Stimulated activated CD8-positive, alpha-beta memory T cell treated with anti-CD3 and anti-CD28 coated beads, Interleukin-4, amount 100 ng/mL, for 4 hours (primary cell): ENCODE measurements at places on chromosomes 2 and 18.

DNA sequence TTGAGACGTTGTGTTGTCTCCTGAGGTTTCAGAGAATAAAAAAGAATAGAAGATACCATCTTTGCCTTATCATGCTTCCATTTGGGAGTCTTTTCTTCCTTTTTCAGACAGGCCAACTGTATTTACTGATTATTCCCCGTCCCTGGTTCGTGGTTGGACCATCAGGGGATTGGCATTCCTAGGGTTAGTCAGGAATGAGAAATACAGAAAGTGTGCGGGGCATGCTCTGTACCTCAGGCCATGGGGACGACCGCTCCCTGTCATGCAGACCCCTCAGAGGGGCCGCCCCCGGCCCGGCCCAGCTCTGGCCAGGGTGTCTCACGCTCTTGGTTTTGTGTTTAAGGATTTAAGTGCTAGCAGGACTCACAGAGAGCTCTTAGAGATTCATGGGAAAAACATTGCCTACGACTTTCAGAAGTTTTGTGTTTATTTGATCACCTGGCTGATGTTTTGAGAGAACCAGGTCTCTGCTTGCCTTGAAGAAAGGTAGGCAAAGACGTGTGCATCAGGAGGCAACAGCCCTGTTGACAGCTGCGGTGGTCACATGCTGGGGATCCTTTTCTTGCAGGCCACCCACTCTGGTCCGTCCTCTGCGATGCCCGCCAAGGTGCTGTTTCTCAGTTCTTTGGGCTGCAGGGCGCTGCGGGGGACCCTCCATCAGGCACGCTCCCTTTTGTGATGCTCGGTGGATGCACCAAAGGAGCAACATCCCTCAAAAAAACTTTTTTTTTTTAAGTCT lies 317.8 kb downstream of the AGAP1 start:
- no peak for DNase-seq

DNA sequence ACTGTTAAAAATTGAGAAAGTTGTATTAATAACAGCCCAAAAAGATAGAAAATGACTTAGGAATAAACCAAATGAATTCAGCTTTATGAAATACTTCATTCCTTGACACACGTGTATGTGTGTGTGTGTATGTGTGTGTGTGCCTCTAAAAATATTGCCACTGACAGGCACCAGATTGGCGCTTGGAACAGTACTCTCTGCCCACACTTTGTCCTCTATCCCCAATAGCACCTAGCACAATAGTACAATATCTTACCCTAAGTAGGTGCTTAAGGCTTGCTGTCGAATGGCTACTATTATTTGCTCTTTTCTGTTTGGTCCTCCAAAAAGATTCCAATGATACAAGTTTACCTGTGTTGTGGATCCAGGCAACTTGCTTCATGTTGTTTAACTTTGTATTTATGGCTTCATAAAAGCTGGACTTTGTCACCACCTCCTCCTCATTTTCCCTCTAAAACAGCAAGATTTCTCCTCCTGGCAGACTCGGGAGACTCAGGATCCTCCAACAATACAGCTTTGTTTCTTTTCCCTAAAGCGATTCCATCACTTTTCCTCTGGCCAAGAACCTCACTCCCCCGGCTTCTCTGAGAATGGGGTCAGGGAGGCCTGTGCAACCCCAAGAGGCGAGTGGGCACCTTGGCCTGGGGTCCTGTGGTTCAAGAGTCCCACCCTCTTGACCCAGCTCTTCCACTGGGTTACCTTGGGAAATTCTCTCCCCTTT lies 43.3 kb upstream of the LCLAT1 start:
- DNase-seq: no peak

- no peak for DNase-seq
These were observed 411.8 kb downstream of the FBXO15 start for GRCh38 chr18:73735836-73736235.

GRCh38 chr2:215883799-215884198 lies 129.6 kb downstream of the MREG start:
- DNase-seq: no peak

GRCh38 chr18:54169431-54170403 lies 54.8 kb downstream of the MBD2 start:
- no peak for DNase-seq

DNA sequence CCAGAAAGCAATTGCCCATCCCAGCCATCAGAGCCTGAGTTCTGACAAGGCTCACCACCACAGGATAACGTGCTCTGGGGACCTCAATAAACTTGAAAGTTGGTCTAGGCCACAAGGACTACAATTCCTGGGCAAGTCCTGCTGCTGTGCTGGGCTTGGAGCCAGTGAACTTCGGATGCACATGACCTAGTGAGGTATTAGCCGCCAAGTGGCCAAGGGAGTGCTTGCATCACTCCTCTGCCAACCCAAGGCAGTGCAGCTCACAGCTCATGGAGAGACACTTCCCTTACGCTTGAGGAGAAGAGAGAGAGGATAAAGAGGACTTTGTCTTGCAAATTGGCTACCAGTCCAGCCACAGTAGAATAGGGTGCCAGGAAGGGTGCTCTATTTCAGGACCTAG lies 219.6 kb downstream of the MBD2 start:
- DNase-seq: no peak

GRCh38 chr2:9812945-9813311 lies 30.3 kb upstream of the TAF1B start:
- no peak for DNase-seq

- no peak for DNase-seq
These were observed 52.5 kb downstream of the SDC1 start for GRCh38 chr2:20172273-20173055.

GRCh38 chr2:68915393-68915792 lies 37.3 kb downstream of the GKN2 start:
- no peak for DNase-seq

DNA sequence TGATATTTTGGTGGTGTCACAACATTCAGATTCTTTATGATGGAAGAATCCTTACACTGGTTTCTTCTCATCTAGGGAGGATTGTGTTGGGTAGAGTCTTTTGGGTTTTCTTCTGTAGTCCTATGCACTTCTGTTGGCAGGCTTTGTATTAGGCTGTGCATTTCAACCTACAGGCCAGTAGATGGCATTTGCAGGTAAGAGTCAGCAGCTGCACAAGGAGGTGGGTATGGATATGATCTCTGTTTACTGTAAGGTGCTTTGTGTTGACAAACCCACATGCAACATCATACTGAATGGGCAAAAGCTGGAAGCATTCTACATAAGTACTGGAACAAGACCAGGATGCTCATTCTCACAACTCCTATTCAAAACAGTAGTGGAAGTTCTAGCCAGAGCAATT lies 656.8 kb downstream of the METTL4 start:
- DNase-seq: no peak

- DNase-seq: no peak
These were observed 147.0 kb upstream of the ALPP start for GRCh38 chr2:232231554-232231953.

DNA sequence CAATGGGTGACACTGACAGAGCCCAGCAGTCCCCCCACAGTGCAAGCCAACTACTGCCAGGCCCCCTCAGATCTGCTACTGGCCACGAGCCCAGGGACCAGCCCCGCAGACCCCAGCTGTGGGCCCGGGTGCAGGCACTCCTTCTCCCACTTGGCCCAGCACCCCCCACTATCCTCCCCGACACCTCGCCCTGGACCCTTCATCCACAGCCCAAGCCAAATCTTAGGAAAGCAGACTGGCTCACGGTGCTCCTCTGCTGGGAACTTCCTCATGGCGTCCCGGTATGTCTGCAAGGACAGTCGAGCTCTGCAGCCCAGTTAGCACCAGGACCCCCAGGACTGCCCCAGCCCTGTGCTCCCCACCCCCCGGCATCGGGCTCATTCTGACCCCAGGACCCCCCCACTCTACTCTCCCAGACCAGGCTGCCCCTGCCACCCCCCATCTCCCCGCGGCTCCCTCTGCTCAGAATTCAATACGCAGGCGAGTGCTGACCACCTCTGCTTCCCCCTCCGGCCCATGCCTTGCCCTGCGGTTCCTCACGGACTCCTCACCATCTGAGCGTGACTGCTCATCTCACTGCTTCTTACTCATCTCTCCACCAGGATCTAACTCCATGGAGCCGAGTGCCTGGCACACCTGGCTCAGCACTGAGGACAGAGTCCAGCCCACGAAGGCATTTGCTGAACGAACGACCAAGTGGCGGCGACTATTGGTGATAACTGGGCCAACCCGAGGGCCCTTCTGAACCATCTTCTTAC lies 85.7 kb downstream of the PXDN start:
- no peak for DNase-seq

DNA sequence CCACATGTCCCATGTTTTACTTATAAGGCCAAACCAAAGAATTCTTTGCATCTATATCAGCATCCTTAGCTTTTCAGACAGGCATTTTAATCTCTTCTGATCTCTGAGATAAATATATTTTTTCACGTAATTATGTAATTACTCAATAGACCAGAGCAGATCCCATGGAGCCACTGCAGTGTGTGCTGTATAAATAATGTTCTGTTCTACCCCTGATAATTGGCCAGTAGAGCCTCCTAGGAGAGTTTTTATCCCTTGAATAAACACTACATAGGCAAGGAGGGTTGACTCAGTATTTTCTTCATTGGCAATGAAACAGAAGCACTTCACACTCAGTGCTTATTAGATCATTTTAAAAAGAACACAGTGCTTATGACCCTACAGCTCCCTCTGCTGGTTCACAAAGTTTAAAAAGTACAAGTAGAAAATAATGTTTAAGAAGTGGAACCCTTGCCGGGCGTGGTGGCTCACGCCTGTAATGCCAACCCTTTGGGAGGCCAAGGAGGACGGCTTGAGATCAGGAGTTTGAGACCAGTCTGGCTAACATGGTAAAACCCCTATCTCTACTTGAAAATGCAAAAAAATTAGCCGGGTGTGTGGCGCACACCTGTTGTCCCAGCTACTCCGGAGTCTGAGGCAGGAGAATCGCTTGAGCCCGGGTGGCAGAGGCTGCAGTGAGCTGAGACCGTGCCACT lies 91.9 kb downstream of the PPP1R1C start:
- DNase-seq: no peak

DNA sequence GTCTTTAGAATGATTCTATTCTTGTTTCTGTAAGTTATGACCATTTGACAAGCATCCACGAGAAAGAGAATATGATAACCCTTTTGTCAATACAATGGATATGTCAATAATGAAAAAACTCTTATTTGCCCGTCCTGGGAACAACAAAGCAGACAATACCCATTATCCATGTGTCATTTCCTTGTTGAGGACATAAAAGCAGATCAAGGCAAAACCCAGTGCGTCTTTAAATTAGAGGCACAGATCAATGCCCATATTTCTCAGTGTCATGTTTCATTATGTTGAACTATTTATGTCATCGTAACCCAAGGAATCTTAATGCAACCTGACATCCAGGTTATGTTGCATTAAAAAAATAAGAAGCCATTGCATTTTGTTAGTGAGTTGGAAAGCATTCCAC lies 365.0 kb upstream of the CELF4 start:
- DNase-seq: no peak

DNA sequence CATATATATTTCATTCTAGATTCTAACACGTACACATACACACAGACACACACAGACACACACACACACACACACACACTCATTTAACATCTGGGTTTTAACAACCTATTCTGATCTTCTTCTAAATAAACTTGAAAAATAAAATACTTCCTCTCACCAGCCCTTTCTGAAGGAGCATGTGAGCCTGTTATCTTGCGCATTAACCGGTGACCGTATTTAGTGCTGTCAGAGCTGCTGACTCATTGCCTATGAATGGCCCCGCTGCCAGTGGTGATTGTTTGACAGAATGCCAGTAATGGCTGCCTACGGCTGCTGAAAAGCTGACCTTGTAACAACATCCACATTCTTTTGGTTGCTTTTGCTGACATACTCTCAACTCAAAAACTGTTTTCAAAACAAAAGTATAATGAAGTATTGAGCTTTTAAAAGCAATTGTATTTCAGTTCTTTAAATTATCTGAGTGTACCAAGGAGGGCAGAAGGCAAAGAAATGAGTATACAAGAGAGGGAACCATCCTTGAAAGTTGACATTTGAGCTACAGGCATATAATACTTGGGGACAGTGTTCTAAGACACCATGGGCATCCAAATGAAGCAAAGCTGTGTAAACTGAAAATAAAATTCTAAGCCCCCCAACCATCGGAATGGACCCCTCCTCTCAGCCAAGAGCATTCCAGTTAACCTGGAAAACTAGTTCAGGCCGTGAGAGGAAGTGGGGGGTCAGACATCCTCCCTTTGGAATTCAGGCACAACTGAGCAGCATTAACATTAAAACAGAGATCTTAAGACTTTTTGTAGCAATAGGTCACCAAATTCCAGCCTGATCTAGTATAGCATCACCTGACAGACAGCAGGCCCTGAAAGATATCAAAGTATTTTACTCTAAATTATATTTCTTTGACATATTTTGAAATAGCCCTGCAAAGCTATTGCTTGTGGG lies 50.2 kb upstream of the DTNA start:
- DNase-seq: no peak

- DNase-seq: no peak
These were observed 326.3 kb upstream of the TNP1 start for GRCh38 chr2:217186152-217186551.

DNA sequence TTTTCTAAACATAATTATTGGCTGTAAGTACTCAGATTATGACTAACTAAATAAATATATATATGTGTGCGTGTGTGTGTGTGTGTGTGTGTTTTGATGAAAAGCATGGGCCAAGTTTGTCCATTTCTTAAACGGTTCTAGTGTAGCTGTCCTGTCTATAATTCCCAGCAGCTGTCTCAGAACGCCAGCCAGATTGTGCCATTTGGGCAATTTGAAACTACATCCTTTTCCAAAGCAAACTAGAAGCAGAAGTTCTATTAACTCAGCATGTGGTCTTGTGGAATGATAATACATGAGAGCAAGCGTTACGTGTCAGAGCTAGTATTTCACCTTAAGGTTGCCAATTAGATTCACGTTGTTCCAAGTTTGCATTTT lies 1.7 kb downstream of the ARHGAP28 start:
- no peak for DNase-seq

GRCh38 chr2:138654146-138654545 lies 126.0 kb downstream of the NXPH2 start:
- DNase-seq: no peak

DNA sequence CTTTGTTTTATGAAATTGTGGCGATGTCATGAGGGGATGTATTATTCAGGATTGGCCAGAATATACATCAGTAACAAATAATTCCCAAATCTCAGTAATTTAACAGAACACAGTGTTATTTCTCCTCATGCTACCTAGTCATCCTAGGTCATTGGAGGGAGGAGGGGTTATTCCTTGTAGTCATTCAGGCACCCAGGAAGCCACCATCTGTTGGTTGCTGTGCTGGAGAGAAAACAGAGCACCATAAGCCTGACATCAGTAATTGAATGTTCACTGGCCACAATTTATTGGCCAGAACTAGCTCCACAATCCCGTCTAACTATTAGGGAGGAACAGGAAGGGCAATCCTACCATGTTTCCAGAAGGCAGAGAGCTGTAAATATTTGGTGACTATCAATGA lies 303.5 kb upstream of the CELF4 start:
- DNase-seq: no peak

- no peak for DNase-seq
These were observed 354.9 kb upstream of the CDH20 start for GRCh38 chr18:60978338-60978737.

- no peak for DNase-seq
These were observed 201.1 kb upstream of the FBXO11 start for GRCh38 chr2:48107326-48107925.

- DNase-seq: no peak
These were observed 1.1 kb upstream of the HOXD8 start for GRCh38 chr2:176128172-176128981.

- no peak for DNase-seq
These were observed 67.5 kb downstream of the MYO1B start for GRCh38 chr2:191312662-191313061.

GRCh38 chr2:218819093-218819492 lies 12.5 kb downstream of the PRKAG3 start:
- DNase-seq: no peak
